Vagina (tissue), 2 donors: ENCODE measurements at places on chromosomes 3 and 15.

DNA sequence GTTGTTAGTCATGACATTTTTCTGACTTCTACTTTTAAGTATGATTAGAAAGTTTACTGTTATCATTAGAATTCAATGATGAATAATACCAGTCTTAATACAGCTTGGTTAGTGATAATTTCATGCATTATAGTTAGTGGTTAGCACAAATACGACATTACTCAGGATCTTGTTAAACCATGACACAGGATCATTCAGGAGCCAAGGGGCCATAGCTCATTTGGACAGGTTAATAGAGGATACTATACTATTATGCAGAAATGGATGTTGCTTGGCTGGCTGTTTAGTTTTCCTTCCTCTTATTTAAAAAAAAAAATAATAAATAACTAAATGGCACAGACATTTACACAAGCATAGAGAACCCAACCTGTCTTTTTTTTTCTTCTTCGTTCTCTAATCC lies 55.5 kb downstream of the NSUN3 start:
- H3K4me1 ChIP-seq = no peaks in the 10 kb centered on the region
- DNase-seq = no peak
- no peaks in the 10 kb centered on the region for H3K36me3 ChIP-seq
- H3K27ac ChIP-seq = no peak overlapping the region
- H3K4me3 ChIP-seq = no peak overlapping the region

DNA sequence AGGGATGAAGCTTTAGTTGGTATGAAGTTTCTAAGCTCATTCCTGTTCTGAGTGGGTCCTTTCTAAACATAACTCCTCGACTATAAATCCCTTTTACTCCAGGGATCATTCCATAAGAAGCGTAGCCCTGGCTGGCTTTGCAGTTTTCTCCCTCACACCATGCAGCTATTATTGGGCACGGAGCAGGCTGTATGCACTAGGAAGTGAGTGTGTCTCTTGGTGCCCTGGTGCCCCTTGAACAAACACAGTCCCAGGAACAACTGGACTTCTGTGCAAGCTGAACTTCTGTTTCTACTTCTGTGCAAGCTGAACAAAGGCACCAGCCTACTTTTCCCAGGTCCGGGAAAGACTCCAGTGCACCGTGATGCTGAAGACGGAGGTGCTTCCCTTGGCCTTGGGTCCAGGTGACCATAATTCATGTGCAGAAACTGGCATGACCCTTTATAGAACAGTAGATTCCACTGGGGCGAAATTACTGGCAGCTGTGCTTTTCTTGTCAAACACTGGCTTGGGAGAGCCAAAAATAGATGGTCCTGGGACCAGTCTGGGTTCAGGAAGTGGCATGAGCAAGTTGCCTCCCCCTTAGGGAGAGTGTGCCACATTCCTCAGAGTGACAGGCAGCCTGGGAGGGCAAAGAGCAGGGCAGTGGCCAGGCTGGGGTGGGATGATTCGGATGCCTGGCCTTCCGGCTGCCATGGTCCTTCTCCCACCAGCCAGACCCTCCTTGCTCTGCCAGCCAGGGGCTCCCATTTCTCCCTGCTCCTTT lies 127.2 kb downstream of the SLCO3A1 start:
- no peak overlapping the region for H3K4me3 ChIP-seq
- H3K4me1 ChIP-seq = peaks cover 24% of the 10 kb centered on the region
- no peak for DNase-seq
- H3K27ac ChIP-seq = no peak overlapping the region

DNA sequence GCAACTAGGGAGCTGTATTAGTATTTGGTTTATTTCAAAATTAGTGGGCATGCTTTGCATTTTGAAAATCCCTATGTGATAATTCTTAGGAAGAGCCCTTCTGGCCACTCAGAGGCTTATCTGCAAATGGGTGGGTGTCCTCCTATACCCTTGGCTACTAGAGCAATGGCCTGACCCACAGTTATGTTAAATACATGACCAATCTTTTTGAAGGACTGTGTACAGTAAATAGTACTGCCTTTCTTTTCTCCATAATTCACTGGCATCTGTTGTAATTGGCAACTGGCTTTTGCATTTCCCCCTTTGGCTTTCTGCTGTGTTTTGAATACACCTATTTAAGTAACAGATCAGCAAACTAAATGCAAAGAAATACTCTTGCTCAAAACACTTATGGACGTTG lies 175.4 kb downstream of the ANXA2 start:
- H3K4me1 ChIP-seq = no peaks in the 10 kb centered on the region
- no peaks in the 10 kb centered on the region for H3K36me3 ChIP-seq
- H3K27ac ChIP-seq = no peak overlapping the region

DNA sequence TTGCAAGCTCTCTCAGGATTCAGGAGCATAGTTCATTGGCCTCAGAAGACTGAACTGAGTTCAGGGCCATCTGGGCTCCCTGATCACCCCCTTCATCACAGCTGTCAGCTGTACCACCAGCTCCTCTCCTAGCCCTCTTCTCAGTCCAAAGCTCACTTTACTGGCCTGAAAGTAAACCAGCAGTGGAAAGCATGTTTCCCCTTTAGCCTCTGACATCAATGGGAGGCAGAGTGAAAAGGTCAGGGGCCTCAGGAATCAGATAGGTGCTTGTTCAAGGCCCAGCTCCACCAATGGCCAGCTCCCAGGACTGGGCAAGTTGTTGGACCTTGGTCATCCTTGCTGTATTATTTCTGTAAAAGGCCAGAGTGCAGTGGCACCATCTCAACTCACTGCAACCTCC lies 223.4 kb downstream of the TLE3 start:
- H3K4me1 ChIP-seq = no peaks in the 10 kb centered on the region
- H3K36me3 ChIP-seq = no peaks in the 10 kb centered on the region
- H3K4me3 ChIP-seq = no peak overlapping the region
- no peaks in the 10 kb centered on the region for H3K27me3 ChIP-seq
- DNase-seq = no peak

GRCh38 chr3:194854206-194854605 lies 168.5 kb downstream of the FAM43A start:
- H3K36me3 ChIP-seq = no peaks in the 10 kb centered on the region
- H3K27ac ChIP-seq = peak overlapping the region; percentile 53
- H3K4me3 ChIP-seq = no peak overlapping the region
- H3K4me1 ChIP-seq = peaks cover 24% of the 10 kb centered on the region
- H3K27me3 ChIP-seq = no peaks in the 10 kb centered on the region
- no peak for DNase-seq

DNA sequence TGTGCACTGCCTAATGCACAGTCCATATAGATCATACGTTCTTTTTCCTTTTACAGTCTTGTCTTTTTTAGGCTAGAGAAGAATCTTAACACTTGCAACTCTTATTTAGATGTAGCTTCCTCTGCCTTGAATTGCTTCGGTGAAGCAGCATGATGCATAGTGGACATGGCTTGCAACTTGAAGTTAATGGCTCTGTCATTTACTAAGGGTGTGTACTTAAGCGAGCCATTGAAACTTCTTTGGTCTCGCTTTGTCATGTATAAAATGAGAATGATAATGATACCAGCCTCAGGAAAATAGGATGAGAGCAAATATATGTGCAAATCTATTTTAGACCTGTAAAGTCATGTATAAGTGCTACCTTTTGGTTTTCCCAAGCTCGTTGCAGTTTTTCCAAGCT lies 147.4 kb downstream of the GHSR start:
- DNase-seq = no peak
- no peak overlapping the region for H3K27ac ChIP-seq
